ENCODE measurements at places on chromosomes 12 and 14.

DNA sequence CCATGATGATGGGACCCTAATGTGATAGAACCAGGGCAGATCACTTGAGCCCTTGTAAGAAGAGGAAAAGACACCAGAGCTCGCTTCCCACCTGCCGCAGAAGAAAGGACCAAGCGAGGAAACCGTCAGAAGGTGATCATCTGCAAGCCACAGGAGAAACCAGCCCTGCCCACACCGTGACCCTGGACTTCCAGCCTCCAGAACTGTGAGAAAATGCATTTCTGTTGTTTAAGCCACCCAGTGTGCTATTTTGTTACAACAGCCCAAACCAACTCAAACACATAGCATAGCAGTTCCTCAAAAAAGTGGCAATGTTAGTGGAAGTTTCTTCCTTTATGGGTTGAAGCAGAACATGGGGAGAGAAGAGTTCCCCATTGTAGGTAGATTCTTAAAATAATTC lies 107.9 kb upstream of the BCL2L14 start:
- DNase-seq, result no peak

GRCh38 chr12:63480186-63480585 lies 188.1 kb downstream of the DPY19L2 start:
- no peak for DNase-seq

GRCh38 chr12:130478786-130479185 lies 141.1 kb downstream of the PIWIL1 start:
- no peak for DNase-seq

DNA sequence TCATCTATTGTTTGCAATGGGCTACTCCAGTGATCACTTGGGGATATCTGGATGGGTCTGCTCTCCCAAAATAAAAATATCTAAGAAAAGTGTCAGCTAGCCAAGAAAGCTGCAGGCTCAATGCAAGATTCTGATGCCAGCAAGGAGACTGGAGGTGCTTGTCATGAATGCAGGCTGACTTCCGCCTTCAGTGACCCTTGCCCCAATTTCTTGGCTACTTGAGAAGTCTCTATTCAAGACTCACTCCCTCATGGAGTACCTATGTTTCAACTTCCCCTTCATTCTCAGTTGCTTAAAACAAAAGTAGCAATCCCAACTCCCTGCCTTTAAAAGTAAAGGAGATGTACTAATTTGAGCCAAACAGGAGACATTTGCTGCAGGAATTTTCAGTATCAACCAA lies 123.9 kb downstream of the GPR65 start:
- no peak for DNase-seq

DNA sequence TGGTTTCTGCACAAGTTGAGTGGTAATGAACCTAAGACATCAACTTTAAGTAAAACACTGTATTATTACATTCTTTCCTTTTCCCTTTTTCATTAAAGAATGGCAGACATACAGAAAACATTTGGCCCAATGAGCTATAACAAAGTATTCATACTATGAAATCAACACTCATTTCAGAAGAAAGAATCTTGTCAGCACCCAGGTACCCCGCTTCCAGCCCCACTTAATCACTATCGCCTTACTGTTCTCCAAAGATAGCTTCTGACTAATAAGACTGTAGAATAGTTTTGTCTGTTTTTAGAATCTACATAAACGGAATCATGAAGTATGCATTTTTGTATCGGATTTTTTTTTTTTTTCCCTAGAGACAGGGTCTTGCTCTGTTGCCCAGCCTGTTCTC lies 9.5 kb downstream of the CNTN1 start:
- DNase-seq, result no peak

DNA sequence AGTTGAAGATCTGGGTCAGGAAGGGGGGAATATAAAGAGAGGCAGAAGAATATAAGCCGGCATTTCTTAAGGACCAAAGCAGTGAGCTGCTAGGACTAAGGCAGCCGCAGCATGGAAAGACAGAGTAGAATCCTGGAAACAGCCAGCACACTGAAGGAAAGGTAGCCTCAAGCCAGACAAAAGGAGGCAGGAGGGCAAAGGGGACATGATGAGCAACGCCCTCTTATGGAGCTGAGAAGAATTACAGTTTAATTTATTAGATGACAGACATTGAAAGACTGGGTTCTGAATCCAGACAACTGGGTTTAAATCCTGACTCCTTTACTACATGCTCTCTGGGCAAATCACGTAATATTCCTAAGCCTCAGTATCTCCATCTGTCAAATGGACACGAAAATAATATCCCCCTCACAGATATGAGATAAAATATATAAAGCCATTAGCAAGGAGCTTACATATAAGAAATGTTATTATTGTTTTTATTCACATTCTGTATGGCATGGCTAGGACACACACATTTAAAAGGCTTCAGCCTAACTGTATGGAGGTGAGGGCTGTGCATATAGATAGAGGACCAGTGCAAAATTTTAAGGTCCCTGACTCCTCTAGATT lies 8.1 kb upstream of the PCED1B start:
- no peak for DNase-seq

GRCh38 chr12:108210001-108210400 lies 80.9 kb downstream of the WSCD2 start:
- no peak for DNase-seq

- DNase-seq, result no peak
Observed at GRCh38 chr14:59344691-59345455, 120.3 kb downstream of the GPR135 start.

DNA sequence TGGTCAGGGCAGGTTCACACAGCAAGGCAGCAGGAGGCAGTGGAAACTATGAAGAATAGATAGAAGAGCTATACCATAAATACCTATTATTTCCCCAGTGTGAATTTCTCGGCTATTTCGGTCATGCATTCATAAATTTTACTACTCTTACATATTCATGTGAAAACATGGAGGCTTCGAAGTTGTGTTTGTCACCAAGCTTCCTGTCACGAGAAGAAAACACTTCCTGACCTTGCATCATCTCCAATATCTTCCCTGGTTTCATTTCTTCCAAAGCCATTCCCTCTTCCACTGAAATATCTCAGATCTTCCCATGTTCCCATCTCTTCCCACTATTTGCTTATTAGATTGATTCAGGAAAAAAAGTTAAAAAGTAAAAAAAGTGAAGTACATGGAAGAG lies 80.4 kb downstream of the CPNE8 start:
- DNase-seq, result no peak

GRCh38 chr12:70252832-70253231 lies 9.6 kb downstream of the CNOT2 start:
- no peak for DNase-seq

- no peak for DNase-seq
Observed at GRCh38 chr14:52954346-52955214, 3.7 kb upstream of the FERMT2 start.

- DNase-seq, result no peak
Observed at GRCh38 chr12:93896427-93896826, 219.3 kb downstream of the CRADD start.

DNA sequence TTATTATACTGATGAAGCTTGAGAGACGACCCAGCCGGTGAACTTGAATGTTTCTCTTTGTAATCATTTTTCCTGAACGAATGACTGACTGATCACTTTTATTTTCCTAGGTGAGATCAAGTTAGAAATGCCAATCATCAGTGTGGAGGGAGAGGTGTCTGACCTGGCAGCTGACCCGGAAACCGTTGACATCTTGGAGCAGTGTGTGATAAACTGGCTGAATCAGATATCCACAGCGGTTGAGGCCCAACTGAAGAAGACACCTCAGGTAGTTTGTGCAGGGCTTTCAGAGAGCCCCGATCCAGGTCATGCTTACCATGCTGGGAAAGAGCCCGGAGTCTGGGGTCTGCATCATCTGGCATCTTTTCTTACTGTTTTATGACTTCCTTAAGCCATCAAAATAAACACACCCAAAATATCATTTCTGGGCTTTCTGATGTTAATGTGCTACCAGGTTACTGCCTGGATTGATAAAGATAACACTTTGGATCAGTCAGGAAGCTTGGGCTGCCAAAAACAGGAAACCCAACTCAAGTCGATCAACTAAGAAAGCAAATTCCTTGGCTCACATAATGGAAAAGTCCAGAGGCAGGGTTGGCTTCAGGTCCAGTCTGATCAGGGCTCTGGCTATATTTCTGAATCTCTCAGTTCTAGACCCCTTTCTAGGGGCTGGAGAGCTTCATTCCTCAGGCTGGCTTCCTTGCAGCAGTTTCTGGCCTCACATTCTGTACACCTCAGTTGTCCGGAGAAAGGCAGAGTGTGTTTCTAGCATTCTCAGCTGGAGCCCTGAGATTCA lies 21.1 kb downstream of the DNAH10 start:
- DNase-seq, result no peak

DNA sequence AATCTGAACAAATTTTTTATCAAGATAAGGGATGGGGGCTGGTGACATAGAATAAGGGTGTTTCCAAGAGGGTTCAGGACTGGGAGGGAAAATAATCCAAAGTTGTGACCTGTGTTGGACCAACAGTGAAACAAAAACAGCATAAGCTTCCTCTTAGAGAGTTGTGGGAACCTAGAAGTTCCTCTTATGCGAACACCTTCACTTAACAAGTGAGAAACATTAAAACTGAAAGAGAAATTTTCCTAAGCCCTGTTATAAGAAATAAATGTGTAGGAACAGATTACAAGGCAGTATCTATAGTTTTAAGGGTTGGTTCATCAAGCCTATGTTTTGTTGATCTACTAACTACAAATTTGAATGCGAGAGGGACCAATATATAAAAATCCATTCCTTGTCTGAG lies 58.4 kb downstream of the LLPH start:
- DNase-seq, result no peak

DNA sequence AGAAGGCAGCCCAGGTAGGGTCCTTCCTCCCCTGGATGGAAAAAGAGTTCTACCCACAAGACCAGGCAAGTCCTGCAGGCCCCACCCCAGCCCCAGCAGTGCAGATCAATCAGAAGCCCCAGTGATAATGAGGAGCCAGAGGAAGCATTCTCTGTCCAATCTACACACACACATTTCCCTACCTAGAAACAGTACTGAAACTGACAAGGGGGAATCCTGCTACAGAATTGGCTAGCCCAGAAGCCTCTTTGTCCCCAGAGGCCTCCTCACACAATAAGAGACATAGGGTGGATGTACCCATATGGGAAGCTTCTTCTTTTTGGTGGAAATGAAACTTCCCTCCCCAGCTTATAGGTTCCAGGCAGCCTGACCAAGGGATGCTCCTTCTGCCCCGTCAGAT lies 9.9 kb downstream of the FSCB start:
- DNase-seq, result no peak

GRCh38 chr12:5177096-5177495 lies 133.4 kb downstream of the KCNA5 start:
- DNase-seq, result no peak

- no peak for DNase-seq
Observed at GRCh38 chr12:81084811-81085350, 7.0 kb downstream of the ACSS3 start.

GRCh38 chr14:51544471-51544870 lies 107.2 kb upstream of the FRMD6 start:
- no peak for DNase-seq

- DNase-seq, result no peak
Observed at GRCh38 chr12:131003036-131003715, 49.5 kb downstream of the ADGRD1 start.

DNA sequence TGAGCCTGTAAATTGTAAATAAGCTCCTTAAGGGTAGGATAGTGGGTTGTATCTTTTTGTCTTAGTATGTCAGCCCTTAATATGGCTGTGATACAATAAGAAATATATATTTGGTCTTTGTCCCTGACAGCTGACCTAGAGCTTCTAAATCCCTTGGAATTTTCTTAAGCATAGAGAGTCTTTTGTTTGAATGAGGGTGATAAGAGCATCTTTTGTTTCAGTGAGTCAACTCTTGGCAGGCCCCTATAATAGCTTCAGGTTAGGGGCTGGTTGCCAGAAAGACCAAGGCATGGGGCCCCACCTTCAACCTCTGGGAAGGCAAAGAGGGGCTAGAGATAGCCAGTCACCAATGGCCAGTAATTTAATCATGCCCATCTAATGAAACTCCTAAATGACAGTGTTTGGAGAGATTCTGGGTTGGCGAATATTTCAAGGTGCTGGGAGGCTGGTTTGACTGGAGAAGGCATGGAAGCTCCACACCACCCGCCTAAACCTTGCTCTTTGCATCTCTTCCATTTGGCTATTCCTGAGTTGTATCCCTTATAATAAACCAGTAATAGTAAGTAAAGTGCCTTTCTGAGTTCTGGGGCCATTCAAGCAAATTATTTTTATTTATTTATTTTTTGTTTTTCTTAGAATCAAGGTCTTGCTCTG lies 10.5 kb downstream of the PALS1 start:
- no peak for DNase-seq

- no peak for DNase-seq
Observed at GRCh38 chr14:60632257-60632656, 17.0 kb downstream of the SIX1 start.
